Muscle of leg (tissue), 16 donors: ENCODE measurements at places on chromosomes 7 and 10. TPM values are rescaled to one million over a fixed set of nuclear protein-coding genes. Genes with fewer than 3 reads are reported as not detected.

The ATRNL1 gene
- polyA plus RNA-seq = 0.54 TPM

The HGF gene
- 2.8 TPM for polyA plus RNA-seq

The BRAT1 gene
- polyA plus RNA-seq = 19.6 TPM

The CCDC7 gene
- 2.8 TPM for polyA plus RNA-seq

The NPSR1 gene
- 1.0 TPM for polyA plus RNA-seq

The TMEM139 gene
- 1.1 TPM for polyA plus RNA-seq

The MLXIPL gene
- polyA plus RNA-seq = 0.19 TPM

The UTF1 gene
- polyA plus RNA-seq = not detected

The MKX gene
- 14.4 TPM for polyA plus RNA-seq

The TRIM50 gene
- polyA plus RNA-seq = 0.27 TPM

The CRYGN gene
- polyA plus RNA-seq = not detected

The PRPS1L1 gene
- polyA plus RNA-seq = not detected

The PAX2 gene
- not detected for polyA plus RNA-seq

The SPDYE18 gene
- polyA plus RNA-seq = 0.80 TPM

The SLC18A3 gene
- polyA plus RNA-seq = not detected
